ENCODE measurements at places on chromosomes 11 and 22.

GRCh38 chr11:59766542-59767224, 11.5 kb downstream of the STX3 start:
- DNase-seq = no peak

- no peak for DNase-seq
Measured at GRCh38 chr11:119370486-119371046, 10.9 kb downstream of the USP2 start.

DNA sequence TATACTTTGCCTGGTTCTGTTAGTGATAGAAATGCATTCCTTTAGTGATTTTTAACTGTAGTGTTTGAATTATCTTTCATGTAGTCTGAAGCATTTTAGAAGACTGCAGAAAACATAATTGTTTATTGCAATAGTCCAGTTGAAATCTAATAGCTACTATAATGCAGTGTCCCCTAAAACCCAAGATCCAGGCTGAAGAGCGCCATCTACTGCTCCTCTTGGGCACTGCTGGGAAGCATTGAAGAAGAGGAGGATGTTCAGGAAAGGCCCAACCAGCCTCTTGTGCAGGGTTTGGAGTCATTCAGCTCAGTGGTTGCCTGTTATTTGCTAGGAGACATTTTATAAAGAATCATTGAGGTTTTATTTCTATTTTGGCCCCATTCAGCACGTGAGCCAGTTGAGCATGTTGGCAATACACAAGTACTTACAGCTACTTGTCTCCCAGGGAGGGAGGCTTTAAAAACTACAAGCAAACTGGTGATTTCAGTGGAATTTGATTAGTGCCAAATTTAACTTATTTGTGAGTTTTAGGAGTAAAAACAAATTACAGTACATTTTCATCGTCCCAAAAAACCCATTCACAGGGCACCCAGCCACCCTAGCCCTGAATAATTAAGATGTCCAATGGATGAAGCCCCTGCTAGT, 74.9 kb upstream of the HORMAD2 start:
- peak; percentile 68 for DNase-seq

GRCh38 chr11:119727523-119728151, 1.4 kb downstream of the NECTIN1 start:
- DNase-seq = no peak

DNA sequence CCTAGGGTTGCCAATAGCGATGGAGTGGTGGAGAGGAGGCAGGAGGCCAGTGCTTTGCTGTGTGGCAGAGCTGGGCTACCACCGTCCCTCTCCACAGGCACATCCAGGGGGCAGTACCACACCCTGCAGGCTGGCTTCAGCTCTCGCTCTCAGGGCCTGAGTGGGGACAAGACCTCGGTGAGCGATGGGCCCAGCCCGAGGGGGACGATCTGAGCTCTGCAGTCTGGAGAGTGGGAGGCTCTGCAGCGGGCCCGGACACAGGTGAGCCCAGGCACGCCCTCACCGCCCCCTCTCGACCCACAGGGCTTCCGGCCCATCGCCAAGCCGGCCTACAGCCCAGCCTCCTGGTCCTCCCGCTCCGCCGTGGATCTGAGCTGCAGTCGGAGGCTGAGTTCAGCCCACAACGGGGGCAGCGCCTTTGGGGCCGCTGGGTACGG, 2.5 kb downstream of the PKP3 start:
- DNase-seq = no peak

GRCh38 chr11:82521427-82521826, 212.2 kb downstream of the FAM181B start:
- DNase-seq = no peak

DNA sequence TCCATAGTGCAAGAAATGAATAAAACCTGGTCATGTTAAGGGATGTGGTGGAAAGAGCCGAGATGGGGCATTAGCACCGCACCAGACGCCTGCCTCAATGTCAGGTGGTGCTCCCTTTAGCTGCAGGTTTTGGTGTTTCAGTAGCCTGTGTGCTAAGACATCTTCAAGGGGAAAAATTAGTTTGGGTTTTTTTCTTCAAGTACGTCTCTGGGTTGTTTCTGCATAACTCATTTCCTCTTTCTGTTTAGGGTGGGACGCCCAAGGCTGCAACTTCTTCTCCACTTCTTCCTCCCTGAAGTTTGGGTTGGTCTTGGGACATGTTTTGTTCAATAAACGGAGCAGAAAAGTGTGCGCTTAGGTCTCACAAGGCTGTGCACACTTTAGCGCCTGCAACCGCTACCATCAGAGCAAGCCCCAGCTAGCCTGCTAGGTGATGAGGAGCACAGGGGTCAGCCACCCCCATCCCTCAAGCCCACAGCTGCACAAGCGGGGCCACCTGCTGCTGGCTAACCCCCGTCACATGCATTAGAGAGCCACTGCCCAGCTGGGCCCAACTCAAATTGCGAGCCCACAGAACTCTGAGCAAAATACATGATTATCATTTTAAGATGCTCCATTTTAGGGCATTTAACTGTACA, 1495.7 kb downstream of the TBC1D22A start:
- no peak for DNase-seq

GRCh38 chr11:6567371-6567745, 36.1 kb downstream of the RRP8 start:
- DNase-seq = no peak

DNA sequence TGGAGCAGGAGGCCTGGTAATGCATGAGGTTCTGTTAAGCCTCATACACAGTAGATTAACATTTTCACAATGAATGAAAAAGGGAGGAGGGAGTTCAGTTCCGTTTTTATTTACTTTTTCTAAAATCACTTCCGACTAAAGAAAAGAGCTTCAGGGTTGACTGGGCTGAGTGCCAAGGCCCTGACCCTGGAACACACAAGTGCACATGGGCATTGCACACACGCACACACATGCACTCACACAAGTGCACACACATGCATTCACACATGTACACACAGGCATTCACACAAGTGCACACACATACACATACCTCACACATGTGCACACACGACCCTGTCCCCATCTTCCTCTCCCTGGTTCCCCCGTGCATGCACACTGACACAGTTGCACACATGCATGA, 303.3 kb downstream of the BRD1 start:
- no peak for DNase-seq

- no peak for DNase-seq
Measured at GRCh38 chr11:126963603-126964363, 36.8 kb downstream of the KIRREL3 start.

- no peak for DNase-seq
Measured at GRCh38 chr22:31537019-31537535, 40.7 kb downstream of the SFI1 start.

DNA sequence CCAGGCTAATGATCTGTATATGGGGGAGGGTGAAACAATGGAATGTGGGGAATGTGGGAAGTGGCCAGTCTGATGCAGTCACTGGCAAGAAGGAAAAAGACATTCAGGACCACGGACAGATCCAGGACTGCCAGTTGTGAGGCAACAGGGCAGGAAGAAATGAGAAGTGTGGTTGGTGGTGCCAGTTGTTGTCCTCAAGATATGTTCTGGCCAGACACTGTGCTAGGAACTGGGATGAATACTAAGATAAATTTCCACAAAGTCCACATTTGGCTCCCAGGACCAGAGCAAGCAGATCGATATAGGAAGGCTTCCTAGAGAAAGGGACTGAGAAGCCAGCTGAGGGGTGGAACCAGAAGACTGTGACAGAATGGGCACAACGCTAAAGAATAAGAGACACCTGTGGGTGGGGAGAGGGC, 6.8 kb upstream of the TPBGL start:
- no peak for DNase-seq

DNA sequence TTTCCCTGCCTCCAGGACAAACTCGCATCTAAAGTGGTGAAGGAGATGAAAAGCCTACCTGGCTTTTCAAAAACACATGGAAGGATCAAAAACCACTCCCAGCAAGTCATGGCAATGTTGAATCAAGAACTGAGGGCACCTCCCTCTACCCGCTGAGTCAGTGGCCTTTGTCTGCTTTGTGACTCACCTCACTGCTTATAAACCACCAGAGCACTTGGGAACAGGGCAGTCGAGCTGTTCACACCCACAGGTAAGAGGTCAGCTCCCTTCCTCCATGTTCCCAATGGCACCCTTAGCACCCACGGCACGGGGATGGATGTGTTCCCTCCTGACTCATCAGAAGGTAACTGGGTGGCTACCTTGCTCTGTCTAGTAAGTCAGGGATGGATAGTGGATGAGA, 21.7 kb downstream of the TENM4 start:
- no peak for DNase-seq

DNA sequence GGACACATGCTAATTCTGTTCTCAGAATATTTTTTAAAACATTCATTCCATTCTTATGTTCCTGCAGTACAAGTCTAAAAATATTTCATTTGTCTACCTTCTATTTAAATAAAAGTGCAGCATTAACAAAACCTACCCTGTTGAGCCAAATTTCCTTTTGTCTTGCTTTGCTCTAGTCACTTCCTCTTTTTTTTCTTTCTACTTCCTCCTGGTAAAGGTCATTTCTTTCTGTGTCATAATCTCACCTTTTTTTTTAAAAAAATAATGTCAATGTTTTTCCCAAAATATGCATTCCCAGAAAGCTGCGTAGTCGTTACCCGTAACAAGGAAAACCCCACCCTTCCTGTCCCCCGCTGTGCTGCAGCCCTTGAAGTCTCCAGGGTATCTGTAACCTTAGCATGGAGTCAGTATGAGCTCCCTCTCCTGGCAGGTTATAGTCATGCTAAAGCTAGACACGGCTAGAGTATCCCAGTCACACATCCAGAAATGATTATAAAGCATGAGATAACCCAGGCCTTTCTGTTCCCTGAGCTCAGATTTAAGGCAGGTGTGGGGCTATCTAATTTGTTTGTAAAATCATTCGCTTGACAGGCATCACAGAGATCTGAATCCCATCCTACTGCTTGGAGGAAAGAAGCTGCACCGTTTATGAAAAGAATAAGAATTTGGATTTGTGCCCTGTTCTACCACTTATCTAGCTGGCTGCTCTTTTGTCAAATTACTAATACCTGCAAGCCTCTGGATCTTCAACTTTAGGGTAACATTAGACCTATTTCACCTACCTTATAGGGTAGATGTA, 51.1 kb upstream of the EED start:
- DNase-seq = peak; percentile 70

GRCh38 chr11:65857500-65857852, 504 bp downstream of the CFL1 start:
- DNase-seq = no peak

DNA sequence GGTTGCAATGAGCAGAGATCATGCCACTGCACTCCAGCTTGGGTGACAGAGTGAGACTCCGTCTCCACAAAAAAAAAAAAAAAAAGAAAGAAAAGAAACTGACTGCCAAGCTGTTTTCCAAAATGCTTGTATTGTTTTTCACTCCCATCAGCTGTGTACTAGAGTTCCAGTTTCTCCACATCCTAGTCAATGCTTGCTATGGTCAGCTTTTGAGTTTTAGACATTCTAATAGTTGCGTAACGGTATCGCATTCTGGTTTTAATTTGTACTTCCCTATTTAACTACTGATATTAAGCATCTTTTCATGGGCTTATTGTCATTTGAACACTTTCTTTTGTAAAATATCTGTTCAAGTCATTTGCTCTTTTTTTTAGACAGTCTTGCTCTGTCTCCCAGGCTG, 55.7 kb downstream of the TSPAN18 start:
- no peak for DNase-seq

- DNase-seq = no peak
Measured at GRCh38 chr22:20549232-20549841, 41.9 kb downstream of the MED15 start.

- DNase-seq = peak; percentile 33
Measured at GRCh38 chr22:17846326-17846992, 72.2 kb upstream of the BID start.

DNA sequence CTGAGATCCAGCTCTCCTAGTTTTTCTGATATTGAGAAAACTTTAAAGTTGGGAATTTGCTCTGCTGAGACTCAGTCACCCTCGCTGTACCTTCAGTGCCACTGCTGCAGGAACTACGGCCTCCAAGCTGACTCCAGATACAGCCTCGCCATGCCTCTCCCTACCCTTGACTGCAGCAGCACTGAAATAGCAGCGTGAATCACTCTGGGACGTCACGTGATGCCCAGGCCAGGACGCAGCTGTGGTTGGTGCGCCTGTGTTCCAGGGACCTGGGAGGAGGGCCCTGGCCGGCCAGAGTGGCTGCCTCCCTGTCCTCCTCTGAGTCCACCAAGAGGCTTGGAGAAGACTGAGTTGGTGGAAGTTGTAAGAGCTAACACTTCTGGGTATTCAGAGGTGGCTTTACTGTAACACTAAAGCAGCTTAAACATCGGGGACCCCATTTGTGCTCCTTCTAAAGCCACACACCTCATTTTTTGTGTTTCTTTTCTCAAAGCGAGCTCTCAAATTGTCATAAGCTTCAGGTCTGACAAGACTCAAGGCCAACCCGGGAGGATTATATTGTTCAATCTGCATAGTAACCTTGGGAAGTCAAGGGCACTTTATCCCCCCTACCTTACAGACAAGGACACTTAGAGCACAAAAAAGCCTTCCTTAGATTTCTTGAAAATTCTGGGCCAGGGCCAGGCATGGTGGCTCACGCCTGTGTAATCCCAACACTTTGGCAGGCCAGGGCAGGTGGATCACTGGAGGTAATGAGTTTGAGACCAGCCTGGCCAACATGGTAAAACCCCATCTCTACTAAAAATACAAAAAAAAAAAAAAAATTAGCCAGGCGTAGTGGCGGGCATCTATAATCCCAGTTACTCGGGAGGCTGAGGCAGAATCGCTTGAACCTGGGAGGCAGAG, 4.2 kb upstream of the STIP1 start:
- DNase-seq = peak; percentile 87

GRCh38 chr11:17458268-17458667, 18.4 kb downstream of the ABCC8 start:
- no peak for DNase-seq

All from BE2C (cell line).